ENCODE measurements at places on chromosomes 1 and 21. TPM values are rescaled to one million over a fixed set of nuclear protein-coding genes. Genes with fewer than 3 reads are reported as not detected.

- DNase-seq, result no peak
- no peak overlapping the region for H3K27ac ChIP-seq
- H3K27me3 ChIP-seq, result no peaks in the 10 kb centered on the region
- H3K4me3 ChIP-seq, result no peak overlapping the region
- H3K4me1 ChIP-seq, result no peaks in the 10 kb centered on the region
Measured at GRCh38 chr1:87956072-87956471, 627.4 kb downstream of the LMO4 start.

- no peaks in the 10 kb centered on the region for H3K27me3 ChIP-seq
- H3K36me3 ChIP-seq, result no peaks in the 10 kb centered on the region
- H3K4me1 ChIP-seq, result no peaks in the 10 kb centered on the region
- no peak overlapping the region for H3K27ac ChIP-seq
Measured at GRCh38 chr21:45010096-45010495, 64.3 kb upstream of the ADARB1 start.

DNA sequence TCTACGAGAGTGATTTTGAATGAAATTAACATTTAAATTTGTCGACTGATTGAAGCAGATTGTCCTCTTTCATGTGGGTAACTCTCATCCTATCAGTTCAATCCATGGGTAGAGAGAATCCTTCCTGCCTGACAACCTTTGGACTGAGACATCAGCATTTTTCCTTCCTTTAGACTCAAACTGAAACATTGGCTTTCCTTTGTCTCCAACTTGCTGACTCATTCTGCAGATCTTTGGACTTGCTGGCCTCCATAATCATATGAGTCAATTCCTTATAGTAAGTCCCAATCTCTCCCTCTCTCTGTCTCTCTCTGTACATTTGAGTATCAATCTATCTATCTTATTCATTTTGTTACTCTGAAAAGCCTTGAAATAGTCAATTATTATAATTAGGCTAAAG lies 416.7 kb downstream of the LRRIQ3 start:
- H3K36me3 ChIP-seq, result no peaks in the 10 kb centered on the region
- H3K4me3 ChIP-seq, result no peak overlapping the region
- no peak for DNase-seq
- H3K4me1 ChIP-seq, result no peaks in the 10 kb centered on the region
- no peak overlapping the region for H3K27ac ChIP-seq

DNA sequence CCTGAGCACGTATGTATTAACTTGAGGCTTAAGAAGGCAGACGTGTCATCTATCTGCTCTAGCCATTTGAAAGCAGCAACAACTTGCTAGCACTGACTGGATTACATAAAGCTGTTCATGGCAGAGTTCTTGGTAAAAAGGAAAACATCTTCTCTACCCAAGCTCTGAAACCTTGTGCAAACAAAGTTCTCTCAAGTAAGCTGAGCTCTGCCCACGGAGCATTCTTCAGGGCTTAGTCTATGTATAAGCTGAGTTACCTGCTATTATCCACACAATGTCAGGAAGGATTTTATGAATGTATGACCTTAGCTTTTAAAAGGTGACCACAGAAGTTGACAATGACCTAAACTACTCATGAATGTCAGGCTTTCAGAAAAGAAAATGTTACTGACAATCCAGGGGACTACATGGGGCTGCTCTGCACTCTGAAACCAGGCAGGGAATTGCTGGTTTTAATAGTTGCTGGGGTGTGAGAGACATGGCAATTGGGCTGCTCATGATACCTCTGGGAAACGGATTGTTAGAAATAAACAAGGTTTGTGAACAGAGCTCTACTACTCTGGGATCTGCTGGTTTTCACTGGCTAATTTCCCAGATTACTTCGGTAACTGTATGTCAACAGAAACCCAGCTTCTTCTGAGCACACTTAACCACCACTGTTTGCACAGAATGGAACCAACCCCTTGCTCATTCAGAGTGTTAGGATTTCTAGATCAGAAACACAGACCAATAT lies 29.6 kb upstream of the CCN1 start:
- no peak overlapping the region for H3K4me3 ChIP-seq
- no peak overlapping the region for H3K27ac ChIP-seq
- H3K36me3 ChIP-seq, result no peaks in the 10 kb centered on the region

GRCh38 chr1:167409183-167409582 lies 109.1 kb downstream of the CD247 start:
- H3K27ac ChIP-seq, result no peak overlapping the region
- H3K4me3 ChIP-seq, result no peak overlapping the region
- DNase-seq, result no peak
- H3K36me3 ChIP-seq, result peaks cover 5% of the 10 kb centered on the region
- no peaks in the 10 kb centered on the region for H3K4me1 ChIP-seq

The CA6 gene
- 1.4 TPM for total RNA-seq

The SYT14 gene
- not detected for total RNA-seq

DNA sequence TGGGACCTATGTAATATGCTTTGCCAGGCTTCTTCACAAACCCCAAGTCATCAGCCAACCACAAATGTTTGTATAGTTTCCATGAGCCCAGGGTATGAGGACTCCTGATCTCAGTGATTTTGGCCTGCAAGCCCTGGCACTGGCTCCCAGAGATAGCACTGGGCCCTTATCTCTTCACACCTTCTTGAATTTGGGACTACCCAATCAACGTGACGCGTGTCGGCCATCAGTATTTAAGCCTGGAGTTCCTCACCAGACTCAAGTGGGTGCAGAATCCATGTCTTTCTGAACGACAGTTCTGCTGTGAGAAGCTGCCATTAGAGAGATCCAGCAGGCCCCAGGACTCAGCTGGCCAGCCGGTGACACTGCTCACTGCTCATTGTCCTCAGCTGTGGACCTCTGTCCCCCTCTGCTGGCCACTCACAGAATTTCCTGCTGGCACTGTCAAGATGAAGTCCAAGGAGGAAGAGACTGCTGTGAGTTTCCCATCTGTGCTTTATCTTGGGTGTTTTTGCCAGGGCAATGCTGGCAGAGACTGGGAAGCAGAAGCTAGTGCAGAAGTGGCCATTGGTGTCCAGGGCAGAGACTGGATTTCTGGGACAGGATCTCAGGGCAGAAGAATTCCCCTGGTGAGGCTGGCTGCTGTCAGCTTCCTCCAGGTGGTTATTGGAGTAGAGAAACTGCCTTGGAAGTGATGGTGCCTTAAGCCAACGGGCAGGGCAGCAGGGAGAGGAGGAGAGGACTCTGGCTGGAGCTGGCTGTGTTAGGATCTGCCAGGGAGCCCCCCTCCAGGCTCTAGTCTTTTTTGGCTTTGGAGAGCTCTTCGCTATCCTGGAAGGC lies 28.4 kb downstream of the TMCC2 start:
- no peaks in the 10 kb centered on the region for H3K4me1 ChIP-seq
- no peaks in the 10 kb centered on the region for H3K27me3 ChIP-seq
- H3K4me3 ChIP-seq, result no peak overlapping the region
- H3K36me3 ChIP-seq, result no peaks in the 10 kb centered on the region
- H3K27ac ChIP-seq, result no peak overlapping the region

GRCh38 chr1:90809996-90810395 lies 92.9 kb upstream of the BARHL2 start:
- H3K27me3 ChIP-seq, result no peaks in the 10 kb centered on the region
- no peak overlapping the region for H3K27ac ChIP-seq
- H3K4me1 ChIP-seq, result no peaks in the 10 kb centered on the region
- no peak overlapping the region for H3K4me3 ChIP-seq

GRCh38 chr21:17554679-17555465 lies 42.0 kb downstream of the CXADR start:
- no peaks in the 10 kb centered on the region for H3K4me1 ChIP-seq
- no peaks in the 10 kb centered on the region for H3K36me3 ChIP-seq
- no peak overlapping the region for H3K4me3 ChIP-seq
- H3K27me3 ChIP-seq, result no peaks in the 10 kb centered on the region

DNA sequence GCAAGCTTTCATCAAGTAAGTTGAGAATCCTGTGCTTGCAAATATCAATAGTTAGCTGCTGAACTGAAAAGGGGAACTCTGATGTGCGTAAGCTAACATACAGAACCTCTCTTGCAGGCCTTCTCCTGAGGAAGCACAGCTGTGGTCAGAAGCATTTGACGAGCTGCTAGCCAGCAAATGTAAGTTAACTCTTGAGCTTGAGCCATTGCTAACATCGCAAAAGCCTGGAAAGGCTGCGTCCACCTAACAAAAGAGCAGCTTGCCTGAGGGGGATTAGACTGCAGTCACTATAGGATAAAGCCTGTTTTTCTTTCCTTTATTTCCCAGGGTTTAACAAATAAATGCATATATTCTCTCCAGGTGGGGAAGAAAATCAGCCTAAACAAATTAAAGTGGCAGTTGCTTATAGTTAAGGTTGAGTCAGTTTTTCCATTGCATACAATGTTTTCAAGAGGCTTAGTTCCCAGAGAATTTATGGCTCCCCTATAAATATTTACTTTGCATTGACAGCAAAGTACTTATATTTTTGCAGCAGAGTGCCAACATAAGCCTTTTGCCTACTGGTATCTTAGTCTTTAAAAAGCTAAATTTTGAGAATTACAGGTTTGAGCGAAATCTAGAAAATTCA lies 1.5 kb downstream of the RGS2 start:
- H3K27me3 ChIP-seq, result no peaks in the 10 kb centered on the region
- no peak overlapping the region for H3K27ac ChIP-seq
- H3K4me3 ChIP-seq, result no peak overlapping the region
- peaks cover 23% of the 10 kb centered on the region for H3K4me1 ChIP-seq

DNA sequence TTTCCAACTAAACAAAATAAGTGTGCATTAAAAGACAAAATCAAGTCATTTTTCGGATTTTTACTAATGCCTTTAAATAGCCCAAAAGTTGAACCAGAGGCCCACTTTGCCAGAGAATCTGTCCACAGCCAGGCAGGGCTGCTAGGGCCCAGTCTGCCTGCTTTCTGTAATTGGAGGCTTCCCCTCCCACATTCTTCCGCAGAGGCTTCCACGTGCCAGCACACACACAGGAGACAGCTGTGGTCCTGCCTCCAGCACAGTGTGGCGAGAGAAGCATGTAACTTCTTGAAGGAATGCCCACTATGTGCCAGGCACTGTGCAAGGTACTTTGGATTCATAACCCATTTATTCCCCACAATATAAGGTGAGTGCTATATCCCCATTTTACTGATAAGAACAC lies 11.3 kb upstream of the PDZK1IP1 start:
- H3K4me1 ChIP-seq, result no peaks in the 10 kb centered on the region
- no peaks in the 10 kb centered on the region for H3K36me3 ChIP-seq
- no peak overlapping the region for H3K4me3 ChIP-seq
- DNase-seq, result no peak
- peaks cover 7% of the 10 kb centered on the region for H3K27me3 ChIP-seq

- no peaks in the 10 kb centered on the region for H3K27me3 ChIP-seq
- no peak overlapping the region for H3K27ac ChIP-seq
- H3K36me3 ChIP-seq, result no peaks in the 10 kb centered on the region
- H3K4me1 ChIP-seq, result peaks cover 10% of the 10 kb centered on the region
- H3K4me3 ChIP-seq, result no peak overlapping the region
Measured at GRCh38 chr1:84988588-84988987, 8.3 kb downstream of the MCOLN2 start.

DNA sequence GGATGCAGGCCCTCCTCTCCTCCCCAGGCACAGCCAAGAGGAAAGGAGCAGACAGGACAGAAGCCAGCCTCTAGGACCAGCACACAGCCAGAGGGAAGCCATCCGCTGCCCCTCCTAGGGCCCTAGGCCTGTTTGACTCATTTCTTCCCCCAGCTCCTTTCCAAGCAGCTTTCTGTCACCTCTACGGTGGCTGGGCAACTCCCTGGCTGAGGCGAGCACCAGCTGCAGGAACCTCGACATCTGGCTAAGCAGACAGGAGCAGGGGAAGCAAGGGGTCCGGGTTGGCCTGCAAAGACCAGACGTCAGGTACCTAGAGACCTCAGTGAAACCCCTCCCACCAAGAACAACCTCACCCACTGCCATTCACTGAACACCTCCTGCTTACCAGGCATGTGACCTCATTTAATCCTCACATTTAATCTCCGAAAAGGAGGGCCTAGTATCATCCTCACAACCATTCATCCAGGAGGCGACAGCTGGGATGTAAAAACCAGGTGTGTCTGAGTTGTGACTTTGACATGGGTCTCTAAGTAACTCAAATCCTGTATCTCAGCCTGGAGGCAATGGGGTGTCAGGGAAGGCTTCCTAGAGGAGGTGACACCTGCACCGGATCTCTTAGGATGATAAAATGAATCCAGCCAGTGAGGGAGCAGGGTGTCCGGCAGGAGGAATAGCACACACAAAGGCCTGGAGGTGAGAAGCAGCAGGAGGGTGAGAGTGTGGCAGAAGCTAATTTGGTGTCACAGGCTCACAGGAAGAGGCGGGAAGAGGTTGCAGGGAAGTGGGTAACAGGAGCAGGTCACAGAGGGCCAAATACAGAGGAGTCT lies 5.9 kb downstream of the LRP8 start:
- no peaks in the 10 kb centered on the region for H3K27me3 ChIP-seq
- no peak for DNase-seq
- H3K4me3 ChIP-seq, result no peak overlapping the region
- no peaks in the 10 kb centered on the region for H3K36me3 ChIP-seq
- peaks cover 11% of the 10 kb centered on the region for H3K4me1 ChIP-seq

The HMCN1 gene
- 0.04 TPM for total RNA-seq

DNA sequence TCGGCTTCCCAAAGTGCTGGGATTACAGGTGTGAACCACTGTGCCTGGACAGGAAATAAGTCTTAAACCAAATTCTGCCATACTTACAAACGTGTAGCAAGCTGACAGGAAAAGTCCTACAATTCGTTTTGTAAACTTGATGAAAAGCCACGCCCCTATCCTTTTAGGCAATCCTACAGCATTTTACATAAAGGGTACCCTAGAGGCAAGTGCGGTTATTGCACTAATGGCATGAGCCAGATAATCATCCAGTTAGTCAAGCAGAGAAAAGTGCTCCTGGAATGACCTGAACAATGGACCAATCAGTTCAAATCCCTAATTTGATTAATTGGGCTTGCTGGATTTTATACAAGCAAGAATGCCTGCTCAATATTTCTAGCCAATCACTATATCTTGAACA lies 338.2 kb downstream of the KIF26B start:
- no peak overlapping the region for H3K27ac ChIP-seq
- H3K36me3 ChIP-seq, result no peaks in the 10 kb centered on the region
- H3K4me1 ChIP-seq, result no peaks in the 10 kb centered on the region
- H3K27me3 ChIP-seq, result no peaks in the 10 kb centered on the region
- H3K4me3 ChIP-seq, result no peak overlapping the region
